ENCODE measurements at places on chromosomes 3 and 15.

DNA sequence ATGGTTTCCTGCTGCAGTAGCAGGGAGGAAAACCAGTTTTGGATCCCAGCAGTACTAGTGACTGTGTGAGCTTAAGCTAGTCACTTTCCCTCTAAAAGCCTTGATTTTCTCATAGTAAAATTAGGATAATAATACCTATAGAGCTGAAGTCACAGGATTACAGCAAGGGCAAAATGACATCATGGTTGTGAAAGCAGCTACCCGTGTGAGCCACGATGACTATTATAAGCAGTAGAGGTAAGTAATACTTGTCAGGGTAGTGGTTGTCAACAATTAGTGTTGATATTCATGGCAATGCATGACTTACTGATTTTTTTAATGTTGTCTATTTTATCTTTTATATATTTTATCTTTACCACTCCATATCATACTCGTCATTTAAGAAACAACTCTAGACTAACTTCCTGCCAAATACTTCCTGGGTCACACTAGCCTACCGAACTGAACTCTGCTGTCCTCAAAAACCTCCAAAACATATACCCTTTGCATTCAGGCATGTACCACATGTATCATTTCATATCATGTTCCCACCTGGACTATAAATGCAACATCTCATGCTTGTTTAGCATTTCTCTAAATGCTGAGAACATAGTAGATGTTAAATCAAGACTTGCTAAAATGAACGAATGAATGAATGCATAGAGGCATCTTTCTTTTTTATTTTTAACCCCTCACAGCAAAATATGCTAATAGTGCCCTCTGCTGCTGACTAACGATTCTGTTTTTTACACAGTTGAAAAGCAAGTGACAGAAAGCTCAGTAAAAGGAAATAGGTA lies 172.6 kb downstream of the P3H2 start:
- DNase-seq: no peak

- DNase-seq: no peak
Measured at GRCh38 chr3:168850109-168850508, 754.4 kb upstream of the GOLIM4 start.

DNA sequence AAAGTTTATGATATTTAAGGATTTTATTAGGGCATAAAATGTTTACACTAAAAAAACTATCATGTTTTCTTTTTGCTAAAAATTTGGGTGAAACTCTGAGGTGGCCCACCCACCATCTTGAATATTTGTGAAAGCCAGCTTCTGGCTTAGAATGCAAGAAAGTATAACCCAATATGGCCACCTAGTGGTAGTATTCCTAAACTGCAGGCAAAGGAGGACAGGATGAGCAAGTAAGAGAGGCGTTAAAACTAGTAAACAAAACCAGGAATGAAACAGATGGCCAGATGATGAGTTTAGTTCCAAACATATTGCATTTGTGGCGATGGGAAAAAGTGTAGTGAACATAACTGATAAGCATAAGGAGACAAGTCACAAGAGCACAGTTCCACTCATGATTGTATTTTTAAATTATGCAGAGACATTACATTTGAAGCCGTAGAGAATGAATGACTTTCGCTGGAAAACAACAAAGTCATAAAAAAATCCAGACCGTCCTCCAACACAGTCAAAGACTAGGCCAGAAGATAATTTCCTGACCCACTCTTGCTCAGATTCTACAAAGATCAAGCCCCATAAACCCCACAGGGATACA lies 103.3 kb upstream of the PRTG start:
- DNase-seq: peak; percentile 42

DNA sequence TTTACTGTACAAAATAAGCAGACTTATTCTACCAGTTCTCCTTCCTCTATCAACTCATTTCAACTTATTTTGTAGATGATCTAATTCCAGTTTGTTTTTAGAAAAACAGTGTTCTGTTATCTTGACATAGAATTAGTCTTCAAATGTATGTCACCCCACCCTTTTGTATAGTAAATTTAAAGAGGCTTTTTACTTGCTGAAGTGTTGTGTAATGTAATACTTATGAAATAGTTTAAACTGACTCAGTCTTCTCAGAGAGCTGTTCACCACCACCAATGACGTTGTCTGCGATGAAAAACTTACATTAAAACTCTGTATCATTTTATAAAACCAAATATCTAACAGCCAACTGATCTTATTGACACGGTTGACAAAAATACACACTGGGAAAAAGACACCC lies 82.9 kb downstream of the RAP2B start:
- DNase-seq: no peak

DNA sequence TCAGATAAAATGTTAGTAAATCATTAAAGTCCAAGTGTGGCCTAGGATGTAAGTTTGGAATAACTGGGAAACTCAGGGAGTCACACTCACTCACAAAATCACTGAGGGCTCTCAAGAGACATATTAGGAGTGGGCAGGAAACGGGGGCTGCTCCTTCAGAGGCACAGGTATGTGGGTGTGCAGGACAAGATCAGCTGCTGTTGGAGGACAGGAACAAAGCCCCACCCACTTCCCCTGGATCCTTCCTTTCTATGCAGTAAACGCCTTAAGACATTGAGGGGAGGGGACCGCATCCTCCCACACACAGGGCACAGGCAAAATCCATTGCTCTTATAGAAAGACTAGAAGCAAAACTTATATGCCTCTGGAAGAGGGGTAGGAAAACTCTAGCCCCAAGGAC lies 30.2 kb downstream of the TM2D3 start:
- DNase-seq: no peak

DNA sequence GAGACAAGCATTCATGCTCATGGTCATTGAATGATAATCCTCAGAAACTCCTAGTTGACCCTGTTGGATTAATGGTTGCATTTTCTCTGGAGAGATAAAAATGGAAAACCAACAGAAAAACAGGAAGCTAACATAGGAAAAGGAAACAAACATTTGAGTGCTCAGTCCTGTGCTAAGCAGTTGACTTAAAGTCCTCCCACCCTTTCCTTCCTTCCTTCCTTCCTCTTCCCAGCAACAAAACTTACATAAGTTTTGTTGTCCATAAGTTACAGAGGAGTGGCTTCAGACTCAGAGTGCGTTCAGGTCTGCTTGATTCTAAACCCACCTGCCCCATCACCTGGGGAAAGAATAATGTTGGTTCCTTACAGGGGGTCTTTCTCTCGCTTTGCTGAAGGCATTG lies 163.8 kb upstream of the RGMA start:
- no peak for DNase-seq

GRCh38 chr15:85477061-85477460 lies 96.7 kb downstream of the AKAP13 start:
- no peak for DNase-seq

GRCh38 chr15:74613089-74613952 lies 2.3 kb upstream of the CLK3 start:
- DNase-seq: no peak

DNA sequence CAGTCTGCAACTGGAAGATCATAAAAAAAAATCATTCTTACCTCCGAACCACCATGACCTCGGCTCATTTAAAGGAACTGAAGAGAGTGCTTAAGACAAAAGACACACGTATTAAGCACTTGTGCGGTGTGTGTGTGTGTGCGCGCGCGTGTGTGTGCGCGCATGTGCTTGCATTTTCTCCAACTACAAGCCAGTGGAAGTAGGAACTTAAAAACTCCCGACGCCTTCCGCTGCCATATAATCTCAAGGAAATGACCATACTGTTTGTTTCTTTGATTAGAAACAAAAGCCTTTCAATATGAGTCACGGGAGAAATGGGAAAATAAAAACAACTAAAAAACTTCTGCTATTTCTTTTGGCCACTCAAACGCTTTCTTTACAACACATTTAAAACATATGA lies 32.4 kb downstream of the FRMD4B start:
- DNase-seq: no peak

DNA sequence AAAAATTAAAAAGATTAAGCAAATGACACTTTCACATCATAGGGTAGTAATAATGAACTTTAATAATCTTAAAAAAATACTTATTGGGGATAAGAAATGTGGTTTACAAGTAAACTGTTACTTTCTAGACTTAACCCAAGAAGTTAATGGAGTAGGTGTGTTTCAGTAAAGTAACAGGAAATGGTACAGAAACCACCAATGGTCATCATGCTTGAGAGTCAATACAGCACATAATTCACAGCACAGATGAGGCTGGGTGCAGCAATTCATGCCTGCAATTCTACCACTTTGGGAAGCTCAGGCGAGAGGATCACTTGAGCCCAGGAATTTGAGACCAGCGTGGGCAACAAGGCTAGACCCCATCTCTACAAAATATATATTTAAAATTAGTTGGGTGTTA lies 11.5 kb upstream of the USP50 start:
- DNase-seq: no peak

- no peak for DNase-seq
Measured at GRCh38 chr3:89049119-89049518, 58.3 kb upstream of the EPHA3 start.

DNA sequence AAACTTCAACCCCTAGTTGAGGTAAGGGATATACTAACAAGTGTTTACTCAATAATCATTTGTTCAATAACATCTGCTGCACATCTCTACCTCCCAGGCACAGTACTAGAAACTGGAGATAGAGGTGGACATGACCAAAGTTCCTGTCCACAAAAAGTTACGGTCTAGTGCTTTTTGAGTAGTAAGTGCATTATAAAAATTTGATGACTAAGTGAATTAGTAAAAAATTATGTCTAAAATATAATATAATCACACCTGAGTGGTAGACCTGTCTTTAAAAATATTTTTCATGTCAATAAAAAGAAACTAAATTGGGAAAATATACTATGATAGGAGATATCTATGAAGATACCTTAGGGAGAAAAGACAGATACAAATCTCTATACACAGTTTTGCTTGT lies 121.5 kb upstream of the FHIT start:
- DNase-seq: no peak

DNA sequence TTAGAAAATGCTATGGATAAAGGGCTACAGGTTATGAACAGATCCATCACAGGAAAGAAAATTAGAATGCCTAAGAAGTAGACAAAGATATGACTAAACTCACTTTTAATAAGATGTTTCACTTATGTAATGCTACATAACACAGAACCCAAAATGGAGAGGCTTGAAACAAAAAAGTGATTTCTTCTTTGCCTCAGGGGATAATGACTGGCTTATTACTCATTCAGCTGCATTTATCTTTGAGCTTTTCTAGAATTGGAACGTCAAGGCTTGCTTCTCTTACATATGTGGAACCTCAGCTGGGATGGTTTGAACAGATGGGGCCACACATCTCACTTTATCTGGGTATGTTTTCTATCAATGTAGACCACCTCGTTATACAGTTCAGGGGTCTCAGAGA lies 120.6 kb upstream of the EPHA3 start:
- DNase-seq: no peak

DNA sequence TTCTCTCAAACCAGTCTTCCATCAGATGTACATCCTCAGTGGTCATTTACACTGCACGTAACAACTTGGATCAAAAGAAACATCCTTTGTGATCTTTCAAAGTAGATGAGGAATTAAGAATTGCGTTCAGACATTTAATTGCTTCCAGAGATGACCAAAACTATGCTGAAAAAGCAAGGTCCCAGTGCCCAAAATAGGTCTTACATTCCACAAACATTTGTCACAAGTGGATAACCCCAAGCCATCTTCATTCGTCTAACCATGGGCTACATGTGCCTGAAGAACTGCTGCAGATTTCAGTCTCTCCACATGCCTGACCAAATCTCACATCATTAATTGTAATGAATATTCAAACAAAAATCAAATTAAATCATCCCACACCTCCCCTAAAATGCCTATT lies 273.6 kb downstream of the SHOX2 start:
- no peak for DNase-seq

DNA sequence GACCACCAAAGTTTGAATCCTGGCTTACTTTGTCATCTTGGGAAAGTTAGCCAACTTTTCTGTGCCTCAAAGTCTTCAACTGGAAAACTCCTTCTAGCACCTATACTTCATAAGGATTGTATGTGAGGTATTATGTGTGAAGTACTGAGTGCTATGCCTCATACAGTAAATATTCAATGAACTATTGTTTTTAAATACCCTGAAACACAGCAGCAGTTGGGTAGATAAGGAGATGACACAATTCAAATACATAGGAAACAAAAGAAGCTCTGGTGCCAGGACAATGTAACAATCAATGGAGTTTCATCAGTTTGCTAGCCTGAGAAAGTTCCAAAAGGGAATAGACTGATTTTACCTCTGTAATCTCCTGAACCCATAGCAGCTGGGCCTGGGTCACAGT lies 43.3 kb downstream of the TUBGCP4 start:
- no peak for DNase-seq

DNA sequence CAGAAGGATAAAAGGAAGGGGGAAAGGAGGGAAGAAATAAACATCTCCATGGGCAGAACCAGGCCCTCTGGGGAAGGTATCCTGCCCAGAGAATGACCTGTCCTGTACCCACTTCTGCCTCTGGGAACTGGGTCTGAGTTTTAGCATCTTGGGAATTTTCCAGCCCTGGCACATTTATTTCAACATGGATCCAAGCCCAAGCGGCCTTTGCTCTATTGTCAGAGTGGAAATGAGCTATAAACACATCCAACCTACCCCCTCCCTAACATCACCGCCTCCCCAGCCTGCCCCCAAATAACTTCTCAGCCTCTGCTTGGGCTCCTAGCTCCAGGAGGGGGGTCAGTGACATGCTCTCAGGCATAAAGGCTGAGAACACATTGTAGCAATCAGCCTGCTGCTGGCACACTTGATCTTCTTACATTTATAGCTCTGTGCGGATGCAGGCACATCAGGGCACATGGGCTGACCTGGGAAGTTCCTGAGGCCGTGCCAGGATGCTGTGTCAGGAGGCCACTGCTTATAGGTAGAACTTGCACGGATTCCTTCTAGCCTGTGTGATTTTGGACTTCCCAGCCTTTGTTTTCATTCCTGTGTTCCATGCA lies 4.6 kb upstream of the OXTR start:
- no peak for DNase-seq

DNA sequence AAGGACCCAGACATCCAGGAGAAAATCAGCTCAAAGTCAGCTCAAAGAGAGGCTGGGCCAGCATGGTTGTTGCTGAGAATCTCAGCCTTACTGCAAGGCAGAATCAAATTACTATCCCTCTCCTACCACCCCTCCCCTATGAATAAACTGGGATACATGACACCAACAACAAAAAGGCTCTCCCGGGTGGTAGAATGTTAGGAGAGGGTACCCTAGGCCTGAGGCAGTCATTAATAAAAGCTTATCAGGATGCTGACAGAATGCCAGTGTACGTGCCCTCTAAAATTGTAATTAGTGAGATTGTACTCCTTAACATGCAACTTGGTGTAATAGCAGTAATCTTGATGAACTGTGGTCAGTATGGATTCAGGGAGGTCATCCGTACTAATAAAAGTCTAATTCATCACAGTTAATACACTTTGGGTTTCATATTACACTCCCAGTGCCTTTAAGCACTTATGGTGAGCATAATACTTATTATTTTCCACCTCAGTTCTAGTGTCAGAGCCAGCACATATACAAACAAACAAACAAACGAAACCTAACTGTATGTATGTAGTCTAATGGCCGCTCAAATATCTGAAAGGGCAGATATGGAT lies 76.5 kb downstream of the B3GALNT1 start:
- no peak for DNase-seq

- no peak for DNase-seq
Measured at GRCh38 chr3:123394391-123395020, 54.4 kb downstream of the ADCY5 start.

Data from stimulated activated CD4-positive, alpha-beta T cell treated with anti-CD3 and anti-CD28 coated beads, Interleukin-1b, Interleukin-23, amount 100 ng/mL, for 4 hours (primary cell).